Suprapubic skin (tissue), 4 donors: ENCODE measurements at places on chromosomes 4 and X.

DNA sequence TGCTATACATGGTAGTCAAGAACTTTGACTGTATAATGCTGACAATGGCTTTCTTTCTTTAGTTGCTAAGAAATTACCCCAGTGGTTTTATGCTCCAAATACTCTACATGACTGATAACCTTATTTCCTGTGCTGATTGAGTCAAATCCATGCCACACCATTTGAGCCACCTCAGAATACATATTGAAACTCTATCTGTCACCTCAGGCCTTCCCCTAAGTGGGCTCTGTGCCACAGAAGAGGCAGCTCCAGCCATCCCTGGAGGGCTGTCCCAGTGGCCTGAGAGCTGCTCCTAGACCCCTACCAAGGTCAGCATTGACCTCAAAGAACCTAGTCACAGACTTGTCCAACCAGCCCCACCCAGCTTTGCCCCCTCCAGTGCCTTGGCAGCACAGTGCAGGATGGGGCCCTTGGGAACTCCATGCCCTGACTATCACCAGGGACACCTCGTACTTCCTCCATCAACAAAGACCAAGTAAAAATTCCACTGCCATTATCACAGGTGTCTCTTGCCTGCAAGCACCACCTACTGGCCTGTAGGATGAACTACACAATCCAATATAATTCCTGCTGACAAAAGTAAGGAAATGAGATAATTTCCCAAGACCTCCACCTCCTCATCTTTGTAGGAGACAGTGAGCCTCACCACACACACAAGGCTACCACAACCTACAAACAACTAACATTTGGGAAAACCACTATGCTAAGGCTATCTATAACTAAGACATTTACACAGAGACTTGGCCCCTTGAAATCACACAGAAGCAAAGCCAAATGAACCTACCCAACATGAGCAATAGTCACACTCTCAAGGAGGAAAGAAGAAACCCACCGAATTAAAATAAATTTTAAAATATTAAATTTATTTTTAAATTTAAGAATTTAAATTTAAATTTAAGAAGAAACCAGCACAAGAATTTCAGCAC lies 239.9 kb downstream of the NKX6-1 start:
- no peak for DNase-seq

GRCh38 chrX:48606091-48606490 lies 8.8 kb downstream of the WDR13 start:
- no peak for DNase-seq

DNA sequence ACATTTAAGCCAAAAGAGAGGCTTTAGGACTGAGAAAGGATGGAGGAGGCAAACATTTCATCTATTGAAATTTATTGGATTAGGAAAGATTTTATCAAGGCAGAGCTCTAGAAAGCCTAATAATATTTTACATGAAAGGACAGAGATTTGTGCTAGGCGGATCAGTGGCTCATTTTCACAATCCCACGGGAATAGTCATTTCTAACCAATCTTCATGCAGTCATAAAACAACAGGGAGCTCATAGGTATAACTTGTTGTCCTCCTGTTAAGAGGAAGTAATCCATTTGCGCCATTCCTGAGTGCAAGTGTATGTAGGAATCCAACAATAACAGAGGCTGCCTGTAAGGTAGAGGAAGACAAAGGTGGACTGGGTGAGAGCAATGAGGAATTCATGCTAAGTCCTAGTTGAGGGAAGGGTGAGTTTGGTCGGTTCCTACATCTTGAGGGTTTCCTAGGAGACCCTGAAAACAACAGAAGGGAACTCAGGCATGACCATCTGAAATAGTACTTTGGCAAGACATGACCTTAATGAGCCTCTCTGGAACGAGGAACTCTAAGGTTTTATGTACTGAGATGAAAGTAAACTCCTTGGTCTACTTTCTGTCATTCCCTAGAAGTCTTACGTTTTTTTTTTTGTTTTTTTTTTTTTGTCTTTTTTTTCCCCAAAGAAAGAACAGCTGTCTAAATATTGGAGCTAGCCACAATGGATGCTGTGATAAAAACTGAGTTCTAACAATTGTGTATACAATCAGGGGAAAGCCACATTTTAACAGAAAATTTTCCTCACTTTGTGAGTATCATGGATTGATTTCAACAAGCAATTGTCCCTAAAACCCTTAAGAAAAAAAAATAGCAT lies 89.7 kb downstream of the GEMIN8 start:
- no peak for DNase-seq

DNA sequence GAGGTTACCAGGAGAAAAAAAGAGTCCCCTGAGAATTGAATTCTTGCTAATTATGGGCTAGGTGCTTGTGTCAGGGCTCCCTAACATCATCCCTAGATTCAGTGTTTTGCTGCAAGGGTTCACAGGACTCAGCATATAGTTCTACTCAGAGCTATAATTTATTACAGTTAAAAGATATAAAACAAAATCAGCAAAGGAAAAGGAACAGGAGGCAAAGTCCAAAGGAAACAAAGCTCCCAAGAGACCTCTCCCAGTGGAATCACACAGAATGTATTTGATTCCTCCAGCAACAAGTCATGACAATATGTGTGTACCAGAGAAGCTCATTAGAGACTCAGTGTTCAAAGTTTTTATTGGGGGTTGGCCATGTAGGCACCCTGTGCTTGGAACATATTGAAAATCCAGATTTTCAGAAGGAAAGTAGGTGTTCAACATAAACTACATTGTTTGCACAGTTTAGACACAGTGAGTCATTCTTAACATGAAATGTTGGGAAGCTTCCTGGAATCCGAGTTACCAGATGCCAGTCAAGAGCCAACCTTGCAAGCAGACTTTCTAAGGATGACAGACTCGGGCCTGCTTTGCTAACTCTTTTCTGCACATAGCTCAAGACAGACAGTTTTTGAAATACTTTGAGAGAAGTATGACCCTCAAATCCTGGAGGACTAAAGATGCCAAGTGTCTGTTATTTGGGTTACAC lies 311.3 kb upstream of the EMCN start:
- DNase-seq = no peak

DNA sequence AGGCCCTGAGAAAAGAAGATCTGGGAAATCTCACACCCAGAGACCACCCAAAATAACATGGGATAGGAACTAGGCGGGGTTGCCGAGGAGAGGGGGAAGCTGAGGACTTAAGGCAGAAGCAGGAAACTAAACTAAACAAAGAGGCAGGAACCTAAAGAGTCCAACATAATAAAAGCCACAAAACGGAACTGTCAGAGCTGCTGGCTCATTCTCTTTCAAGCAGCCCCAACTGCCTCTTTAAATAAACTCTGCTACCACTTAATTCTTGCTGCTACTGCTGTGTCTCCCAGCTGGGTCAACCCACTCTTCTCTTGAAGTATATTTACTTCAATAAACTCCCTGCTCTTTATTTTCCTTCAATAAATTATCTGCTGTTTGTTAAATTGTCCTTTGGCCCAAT lies 44.5 kb downstream of the MAGEB16 start:
- DNase-seq = no peak

DNA sequence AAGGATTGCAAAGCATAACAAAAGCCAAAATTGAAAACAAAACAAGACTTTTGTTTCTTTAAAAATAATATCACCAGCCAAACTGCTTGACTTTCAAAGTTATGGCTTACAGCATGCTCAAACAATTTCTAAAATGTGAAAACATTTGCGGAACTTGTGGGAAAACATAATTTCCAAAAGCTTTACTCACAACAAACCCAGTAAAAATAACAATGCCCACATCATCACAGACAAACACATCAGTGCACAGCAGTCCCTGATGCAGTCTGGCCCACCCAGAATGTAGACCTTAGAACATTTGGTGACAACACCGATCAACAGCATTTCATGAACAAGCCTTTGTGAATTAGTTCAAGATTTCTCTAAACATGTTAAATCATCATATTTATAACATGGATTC lies 98.9 kb downstream of the ARHGAP6 start:
- DNase-seq = no peak

DNA sequence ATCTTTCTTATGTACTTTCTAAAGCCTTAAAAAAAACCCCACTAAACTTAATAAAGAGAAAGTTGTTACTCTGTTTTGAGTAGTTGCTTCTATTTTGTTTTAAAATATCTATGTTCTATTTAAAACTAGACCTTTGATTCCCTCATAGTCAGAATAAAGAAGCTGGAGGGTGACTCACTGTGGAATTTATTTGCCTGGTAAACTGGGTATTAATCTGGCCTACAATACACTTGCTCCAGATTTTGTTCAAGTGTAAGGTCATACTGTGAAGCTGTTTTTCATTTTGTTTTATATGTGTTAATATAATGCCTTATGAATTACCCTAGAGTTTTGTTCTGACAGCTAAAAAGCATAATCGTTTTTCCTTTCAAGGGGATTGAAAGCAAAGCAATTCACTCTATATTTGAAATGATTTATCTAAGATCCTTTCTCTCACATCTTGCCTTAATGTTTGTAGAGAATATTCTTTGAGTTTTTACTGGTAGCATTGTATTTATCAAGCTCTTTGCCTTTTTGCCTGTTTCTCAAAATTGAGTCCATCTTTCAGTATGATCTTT lies 277.4 kb upstream of the PITX2 start:
- DNase-seq = no peak

DNA sequence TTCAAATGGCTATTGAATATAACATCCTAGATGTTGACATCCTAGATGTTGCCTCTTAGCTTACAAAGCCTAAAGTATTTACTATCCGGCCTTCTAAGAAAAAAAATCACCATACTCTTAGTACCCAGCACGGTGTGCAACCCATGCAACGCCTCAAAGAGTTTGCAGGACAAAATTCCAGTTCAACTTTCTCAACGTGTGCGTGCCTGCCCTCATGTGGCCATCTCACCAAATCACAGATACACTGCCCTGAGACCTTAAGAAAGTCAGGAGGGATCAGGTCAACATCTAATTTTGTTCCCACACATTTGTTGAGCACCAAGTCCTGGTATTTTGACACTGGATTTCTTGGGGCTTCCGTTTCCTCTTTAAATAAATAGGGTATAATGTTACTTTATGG lies 68.3 kb downstream of the CRMP1 start:
- DNase-seq = no peak

DNA sequence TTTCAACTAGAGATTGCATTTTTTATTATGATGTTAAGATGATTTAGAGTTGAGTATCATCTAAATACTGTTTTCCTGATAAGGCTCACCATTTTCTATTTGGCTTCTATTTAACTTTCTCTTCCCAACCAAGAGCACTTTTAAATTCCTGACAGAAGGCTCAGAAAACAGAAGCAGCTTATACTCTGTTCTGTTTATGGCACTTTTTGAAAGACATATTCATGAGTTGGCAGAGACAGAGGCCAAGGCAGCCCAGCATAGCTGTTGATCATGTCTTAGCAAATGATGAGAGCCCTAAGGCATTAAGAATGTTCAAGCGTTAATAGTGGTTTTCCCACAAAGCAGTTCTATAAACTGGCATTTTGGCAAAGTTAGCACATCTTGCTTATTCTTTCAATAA lies 330.3 kb downstream of the TRAM1L1 start:
- DNase-seq = no peak

- DNase-seq = no peak
Observed at GRCh38 chr4:178752954-178753525, 1310.8 kb upstream of the AGA start.

DNA sequence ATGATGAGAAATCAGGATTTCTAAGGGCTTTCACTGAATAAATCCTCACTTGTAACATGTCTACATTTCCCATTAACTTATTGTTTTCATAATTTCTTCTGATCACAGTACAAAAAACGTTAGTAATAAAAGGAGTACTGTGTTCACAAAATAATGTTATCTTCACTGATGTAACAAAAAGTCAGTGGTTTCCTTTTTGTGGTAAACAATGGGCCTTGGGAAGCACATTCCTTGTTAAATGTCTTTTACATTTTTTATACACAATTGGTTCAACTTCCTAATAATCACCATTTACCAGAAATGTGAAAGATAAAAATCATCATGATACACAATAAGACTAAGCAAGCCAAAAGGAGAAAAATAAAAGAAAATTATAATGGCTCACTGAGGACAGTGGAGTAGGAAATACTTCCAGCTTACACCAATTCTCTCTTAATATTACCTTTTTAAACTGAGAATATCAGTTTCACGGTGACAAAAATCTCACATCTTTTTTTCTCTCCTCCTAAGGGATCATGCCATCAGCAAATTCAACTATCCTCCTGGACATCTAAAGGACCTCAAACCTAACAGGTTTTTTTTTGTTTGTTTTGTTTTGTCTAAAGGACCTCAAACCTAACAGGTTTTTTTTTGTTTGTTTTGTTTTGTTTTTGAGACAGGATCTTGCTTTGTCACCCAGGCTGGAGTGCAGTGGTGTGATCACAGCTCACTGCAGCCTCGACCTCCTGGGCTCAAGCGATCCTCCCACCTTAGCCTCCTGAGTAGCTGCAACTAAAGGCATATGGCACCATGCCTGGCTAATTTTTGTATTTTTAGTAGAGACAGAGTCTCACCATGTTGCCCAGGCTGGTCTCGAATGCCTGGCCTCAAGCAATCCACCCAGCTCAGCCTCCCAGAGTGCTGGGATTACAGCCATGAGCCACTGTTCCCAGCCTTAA lies 57.3 kb downstream of the FRYL start:
- DNase-seq = no peak
